Activated CD8-positive, alpha-beta memory T cell treated with anti-CD3 and anti-CD28 coated beads, Interleukin-2, amount 10 ng/mL, durations not matched to agents 7 days and 5 days (primary cell): ENCODE measurements at places on chromosomes 16 and 17.

- no peak for DNase-seq
Observed at GRCh38 chr17:30380643-30381339, 2.1 kb downstream of the CPD start.

DNA sequence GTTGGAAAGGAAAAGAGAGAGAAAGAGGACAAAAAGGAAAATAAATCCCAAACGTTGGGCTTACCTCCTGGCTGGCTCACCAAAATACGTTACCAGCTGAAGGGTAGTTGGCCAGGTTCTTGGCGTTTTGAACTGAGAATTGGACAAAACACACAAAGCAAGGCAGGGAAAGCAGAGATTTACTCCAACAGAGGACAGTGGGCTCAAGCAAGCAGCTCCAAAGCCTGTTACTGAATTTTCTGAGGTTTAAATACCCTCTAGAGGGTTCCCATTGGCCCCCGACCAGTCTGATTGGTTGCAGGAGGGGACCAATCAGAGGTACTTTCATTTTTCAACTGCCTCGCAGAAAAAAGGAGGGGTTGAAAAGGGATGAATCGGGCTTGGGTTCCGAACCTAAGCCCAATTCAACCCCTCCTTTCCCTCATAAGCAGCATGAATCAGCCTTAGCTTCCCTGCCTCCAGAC is 55.6 kb upstream of the ALOX12 start:
- no peak for DNase-seq

DNA sequence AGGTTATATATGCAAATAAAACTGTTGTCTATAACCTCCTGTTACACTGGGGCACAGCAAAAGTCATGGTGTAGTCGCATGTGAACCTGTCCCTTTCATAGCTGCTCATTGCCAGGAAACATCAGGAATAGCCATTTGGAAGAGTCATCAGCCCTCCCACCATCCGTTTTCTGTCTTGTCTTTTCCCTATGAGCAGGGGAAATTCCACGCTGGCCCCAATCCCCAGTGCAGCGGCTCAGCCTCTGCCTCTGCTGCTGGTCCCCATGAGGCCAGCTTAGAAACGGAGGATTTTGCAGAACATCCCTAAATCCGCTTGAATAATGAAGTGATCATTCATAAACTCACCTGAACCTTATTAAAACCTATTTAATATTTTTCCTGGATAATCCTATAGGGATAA is 10.5 kb downstream of the MAPT start:
- DNase-seq: no peak

- no peak for DNase-seq
Observed at GRCh38 chr16:50974438-50975036, 176.5 kb downstream of the SALL1 start.

DNA sequence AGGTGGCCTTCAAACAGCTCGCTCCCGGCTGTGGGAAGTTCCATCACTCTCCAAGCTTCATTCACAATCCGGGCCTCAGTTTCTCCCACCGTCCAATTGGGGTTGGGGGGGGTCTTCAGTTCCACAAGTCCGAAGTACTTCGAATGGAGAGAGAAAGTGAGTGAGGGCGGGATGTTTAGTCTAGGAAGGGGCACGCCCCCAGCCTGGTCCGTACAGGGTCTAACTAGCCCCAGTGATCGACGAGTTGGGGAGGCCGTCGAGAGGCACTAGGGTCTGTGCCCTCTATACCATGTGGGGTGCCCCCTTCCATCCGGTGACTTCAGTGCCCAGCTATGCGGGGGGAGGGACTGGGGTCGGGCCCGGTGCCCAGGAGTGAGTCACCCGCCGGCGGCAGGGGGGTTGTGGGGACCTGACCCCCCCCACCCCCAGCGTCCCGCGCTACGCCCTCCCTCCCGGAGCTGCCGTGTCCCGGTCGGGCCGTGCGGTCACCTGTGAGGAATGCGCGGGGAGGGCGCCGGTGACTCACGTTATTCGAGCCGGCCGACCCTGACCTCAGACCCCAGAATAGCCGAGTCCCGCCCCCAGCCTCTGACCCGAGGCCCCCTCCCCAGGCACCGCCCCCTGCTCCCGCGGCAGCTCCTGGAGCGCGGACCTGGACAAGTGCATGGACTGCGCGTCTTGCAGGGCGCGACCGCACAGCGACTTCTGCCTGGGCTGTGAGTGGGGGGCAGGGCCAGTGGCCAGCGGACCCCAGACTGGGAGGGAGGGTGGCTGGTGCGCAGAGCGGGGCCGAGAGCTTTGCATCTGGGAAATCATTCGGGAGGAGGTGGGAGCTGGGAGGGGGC is 658 bp downstream of the TNFRSF12A start:
- DNase-seq: peak; percentile 66

GRCh38 chr17:48577946-48578615 is at the start of gene HOXB4:
TSS of gene HOXB4 (minus strand) at chr17:48578350. CDS start at chr17:48578319, 31 bp downstream.
- DNase-seq: peak; percentile 87

DNA sequence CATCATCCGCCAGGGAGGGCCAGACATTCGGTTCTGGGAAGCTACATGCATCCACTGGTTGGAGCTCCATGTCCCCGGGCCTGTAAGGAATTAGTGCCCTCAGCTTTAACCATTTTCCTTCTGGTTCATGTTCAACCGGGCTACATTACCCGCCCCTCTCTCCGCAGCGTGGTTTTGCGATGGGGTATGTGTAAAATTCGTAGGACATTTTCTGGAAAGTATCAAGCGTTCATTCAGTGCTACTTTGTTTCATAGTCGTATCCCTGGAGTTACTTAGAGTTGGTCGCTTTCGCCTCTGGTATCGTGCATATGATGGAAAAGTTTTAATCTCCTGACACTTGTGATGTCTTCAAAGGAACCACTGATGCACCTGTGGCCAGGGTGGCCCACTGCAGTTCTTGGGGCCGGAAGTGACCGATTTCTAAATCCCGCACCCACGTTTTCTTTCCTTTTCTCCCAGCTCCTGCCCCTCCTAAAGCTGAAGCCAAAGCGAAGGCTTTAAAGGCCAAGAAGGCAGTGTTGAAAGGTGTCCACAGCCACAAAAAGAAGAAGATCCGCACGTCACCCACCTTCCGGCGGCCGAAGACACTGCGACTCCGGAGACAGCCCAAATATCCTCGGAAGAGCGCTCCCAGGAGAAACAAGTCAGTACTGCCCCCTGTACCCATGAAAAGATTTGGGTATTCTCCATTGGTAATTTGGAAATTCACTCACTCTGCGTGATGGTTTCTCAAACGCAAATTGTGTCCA is 637 bp downstream of the RPL23A start:
- DNase-seq: peak; percentile 68

DNA sequence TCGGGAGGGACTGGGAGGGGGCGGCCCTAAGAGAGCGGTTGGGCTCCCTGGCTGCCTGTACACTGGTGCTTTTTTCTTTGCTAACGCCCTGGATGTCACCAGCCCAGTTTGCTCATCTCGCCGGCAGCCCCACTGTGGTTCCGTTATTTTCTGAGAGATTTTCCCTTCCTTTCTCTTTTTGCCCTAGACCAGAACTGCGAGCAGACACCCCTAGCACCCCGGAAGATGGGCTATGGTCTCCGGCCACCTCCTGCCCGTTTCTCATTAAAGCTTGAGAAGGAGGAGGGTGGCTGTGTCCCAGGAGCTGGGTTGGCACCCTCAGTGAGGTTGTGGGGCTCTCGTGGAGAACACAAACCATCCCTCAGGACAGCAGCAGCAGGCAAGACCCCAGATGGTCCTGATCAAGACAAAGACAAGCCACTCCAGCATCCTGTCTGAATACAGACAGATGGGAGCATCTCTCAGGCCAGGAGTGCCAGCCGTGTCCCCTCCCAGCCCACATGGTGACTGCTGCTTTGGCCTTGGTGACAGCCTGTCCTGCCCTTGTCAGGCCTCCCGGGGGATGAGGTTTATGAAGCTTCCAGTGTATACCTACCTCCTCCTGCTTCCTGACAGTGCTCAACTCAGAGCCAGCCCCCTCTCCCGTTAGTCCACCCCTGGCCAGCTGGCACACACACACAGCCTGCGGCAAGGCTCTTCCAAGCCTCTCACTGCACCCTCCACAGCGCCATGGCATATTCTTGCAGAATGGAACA is 77.2 kb downstream of the KCNJ12 start:
- no peak for DNase-seq

DNA sequence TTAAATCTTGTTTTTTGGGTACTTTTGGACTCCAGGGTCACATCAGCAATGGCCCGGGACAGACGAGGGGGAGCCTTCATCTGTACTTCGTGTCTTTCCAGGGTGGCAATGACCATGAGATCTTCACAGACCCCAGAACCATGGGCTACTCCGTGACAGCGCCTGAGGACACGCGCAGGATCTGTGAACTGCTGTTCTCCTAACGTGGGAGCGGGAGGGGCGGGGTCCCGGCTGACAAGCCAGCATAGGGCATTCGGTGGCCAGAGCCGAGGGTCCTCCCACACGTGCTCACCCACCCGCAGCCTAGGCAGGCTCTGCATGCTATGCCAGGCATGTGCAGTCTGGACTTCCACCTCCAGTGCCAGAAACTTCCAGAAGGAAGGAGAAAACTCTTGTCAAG is 21.2 kb downstream of the CARHSP1 start:
- DNase-seq: no peak

GRCh38 chr16:73062743-73063733 is 15.1 kb upstream of the ZFHX3 start:
- no peak for DNase-seq

- no peak for DNase-seq
Observed at GRCh38 chr16:73545755-73546154, 497.8 kb upstream of the ZFHX3 start.

DNA sequence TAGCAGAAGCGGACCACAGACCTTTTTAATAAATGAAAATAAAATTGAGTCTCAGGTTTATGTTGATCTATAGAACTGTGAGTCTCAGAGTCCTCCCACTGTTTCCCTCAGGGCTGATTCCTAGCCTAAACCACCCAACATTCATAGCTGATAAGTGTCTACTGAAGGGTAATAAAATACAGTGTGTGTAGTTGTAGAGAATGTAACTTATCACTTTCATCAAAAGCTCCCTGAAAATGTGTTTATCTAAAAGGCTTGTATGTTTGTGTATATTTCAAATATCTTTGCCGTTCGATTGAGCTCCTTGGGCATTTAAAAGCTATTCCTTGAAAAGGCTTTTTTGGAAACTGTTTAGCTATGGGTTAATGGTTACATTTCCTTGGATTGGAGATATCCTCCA is 740.3 kb upstream of the SOX9 start:
- no peak for DNase-seq

GRCh38 chr17:15469260-15469659 is 1.8 kb upstream of the CDRT4 start:
- DNase-seq: no peak

DNA sequence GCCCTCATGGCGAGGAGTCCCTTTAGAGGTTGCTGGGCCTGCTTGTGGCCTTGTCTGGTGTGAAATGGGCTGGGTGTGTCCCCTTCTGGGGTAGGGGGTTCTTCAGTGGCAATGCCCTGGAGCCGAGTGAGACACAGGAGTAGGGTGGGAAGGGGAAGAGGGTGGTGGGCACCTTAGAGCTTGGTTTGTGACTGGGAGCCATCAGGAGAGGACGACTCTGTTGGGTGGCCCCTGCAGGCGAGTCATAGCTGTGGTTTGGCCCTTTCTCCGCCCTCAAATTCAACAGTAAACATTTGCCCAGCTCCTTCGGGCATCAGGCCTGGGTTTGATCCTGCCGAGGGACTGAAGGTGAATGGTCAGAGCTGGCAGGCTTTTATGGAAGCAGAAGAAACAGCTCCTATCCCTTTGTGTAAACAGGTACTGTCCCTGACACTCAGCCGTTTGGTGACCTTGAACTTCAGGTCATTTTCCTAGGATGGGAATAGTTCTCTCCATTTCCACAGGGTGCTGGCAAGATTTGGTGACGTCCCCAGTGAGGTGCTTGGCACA is 2.9 kb downstream of the E4F1 start:
- no peak for DNase-seq

DNA sequence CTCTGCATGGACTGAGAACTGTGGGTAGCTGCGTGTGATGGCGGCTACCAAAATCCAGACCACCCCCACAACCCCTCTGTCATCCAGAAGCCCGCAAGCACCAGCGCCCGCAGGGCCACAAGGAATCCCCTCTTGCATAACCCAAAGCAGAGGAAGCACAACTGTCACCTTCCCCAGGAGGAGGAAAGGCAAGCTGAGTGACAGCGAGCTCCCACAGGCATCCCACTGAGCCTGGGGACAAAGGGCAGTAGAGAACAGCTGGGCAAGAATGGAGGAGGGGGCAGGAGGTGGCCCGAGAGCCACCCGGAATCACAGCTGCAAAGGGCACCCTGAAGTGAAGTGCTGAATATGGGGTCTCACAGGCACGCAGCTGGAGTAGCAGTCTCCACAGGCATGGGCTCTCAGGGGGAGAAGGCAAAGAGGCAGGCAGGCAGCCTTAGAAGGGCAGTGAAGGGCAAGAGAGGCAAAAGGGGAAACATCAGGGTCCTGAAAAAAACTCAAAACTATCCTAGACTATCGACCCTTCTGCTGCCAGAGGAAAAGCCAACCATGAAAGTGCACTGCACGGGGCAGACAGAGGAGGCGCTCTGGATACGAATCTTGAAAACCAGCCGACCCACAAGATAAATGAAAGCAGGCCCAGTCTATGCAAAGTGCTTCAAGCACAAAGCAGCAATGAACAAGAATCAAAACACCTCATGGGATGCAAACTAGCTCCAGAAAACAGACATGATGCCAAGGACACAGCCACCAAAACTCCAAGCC is 17.1 kb downstream of the USP36 start:
- DNase-seq: no peak

DNA sequence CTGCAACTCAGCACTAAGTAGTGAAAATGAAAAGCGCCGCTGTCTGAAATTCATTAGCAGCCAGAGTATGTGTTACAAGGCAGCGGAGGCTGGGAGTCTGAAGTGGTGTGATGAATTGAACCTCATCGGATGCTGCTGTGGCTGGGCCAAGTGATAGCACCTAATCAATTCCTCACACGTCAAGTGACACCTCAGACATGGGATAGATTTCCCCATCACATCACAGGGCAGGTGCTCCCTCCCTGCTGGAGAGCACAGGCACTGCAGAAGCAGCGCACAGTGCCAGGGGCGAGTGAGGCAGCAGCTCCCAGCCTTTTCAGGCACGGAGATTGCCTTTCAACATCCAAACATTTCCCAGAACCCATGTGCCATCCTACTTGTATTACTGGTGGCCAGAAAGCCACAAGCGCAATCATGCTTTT is 32.2 kb downstream of the DRC3 start:
- no peak for DNase-seq

DNA sequence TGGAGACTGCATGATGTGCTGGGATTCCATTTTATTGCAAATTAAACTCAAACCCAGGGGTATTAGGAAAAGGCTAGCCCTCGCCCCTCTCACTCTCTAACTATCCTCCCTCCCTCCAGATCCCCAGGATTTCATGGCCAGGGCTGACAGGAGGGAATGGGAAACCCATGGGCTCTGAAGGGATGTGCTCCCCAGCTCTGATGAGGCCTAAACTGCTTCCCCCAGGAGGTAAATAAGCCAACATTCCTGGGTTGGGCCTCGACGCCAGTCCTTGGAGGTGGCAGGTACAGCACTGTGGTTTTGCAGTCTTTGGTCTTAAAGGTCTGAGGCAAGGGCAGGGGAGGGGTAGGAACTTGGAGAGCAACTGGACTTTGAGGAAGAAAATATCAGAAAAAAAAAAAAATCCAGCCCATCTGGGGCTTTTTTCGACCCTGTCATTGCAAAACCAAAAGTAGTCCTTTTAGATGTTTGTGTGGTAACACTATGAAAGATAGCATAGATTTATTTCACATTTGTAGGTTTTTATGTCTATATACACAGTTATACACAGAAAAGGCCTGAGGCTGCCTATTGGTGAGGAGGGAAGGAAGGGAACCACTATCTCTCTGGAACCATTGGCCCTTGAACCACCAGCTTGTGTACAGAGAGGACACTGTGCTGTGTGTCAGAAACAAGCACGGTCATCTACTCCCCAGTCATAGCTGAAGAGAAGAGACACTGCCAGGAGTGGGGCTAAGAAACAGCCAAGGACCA is 12.0 kb downstream of the C17orf113 start:
- no peak for DNase-seq

GRCh38 chr16:84268291-84269040 is 26.2 kb upstream of the WFDC1 start:
- no peak for DNase-seq
